ENCODE measurements at places on chromosomes 4 and X.

DNA sequence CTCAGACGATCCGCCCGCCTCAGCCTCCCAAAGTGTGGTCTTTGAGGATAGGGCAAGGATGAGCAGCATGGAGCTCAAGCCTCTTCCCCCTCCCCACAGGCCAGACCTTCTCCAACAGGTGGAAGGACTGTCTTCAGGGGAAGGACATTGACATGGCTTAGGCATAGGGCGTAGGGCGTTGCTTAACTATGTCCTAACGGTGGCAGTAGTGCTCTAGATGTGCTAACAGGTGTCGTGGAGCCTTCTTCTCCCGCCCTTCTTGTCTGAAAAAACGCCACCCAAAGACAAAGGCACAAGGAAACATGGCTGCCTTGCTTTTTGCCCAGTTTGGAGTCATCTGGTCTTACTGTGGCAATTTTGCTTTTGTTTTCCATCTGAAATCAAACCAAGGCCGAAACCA is 219.8 kb downstream of the OR13H1 start:
- no peak for DNase-seq

DNA sequence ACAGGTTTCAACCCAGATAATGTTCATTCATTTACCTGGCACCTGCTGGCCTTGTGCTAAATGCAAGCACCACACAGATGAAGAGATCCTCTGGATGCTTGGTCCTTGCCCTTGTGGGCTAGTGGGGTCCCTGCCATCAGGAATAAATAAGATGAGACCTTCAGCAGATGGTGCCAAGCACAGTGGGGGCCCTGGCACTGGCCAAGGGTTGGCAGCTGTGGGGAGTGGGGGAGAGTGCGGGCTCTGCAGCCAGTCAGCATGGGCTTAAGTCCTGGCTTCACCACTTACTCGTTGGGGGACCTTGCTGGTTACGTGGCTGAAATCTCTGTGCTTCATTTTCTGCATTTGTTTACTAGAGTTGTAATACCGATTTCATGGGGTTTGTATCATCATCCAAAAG is 6.9 kb downstream of the LAP3 start:
- DNase-seq: no peak

DNA sequence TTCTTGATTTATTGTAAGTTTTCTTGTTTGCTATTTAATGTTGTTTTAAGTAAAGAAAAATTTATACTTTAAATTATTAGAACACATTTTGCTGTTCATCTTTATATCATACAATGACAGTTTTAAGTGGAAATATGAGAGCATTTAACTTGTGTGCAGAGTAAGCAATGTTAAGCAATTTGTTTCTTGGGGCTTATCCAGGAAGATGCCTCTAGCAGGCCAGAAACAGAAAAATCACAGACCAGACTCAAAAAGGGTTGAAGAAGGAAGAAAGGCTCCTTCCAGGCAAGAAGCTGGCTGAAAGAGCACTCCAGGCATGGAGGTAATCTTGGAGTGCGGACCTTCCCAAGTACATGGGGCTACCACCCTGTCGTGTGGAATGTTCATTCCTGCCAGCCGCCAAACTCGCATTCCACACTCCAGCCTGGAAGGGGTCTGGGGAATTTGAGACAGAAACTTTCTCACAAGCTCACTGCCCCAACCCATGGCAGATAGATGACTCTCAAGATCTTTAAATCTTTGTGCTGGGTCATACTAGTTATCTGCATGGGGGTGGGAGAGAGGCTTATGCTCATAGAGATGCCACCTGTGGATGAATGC is 1521.3 kb upstream of the AGA start:
- DNase-seq: no peak

DNA sequence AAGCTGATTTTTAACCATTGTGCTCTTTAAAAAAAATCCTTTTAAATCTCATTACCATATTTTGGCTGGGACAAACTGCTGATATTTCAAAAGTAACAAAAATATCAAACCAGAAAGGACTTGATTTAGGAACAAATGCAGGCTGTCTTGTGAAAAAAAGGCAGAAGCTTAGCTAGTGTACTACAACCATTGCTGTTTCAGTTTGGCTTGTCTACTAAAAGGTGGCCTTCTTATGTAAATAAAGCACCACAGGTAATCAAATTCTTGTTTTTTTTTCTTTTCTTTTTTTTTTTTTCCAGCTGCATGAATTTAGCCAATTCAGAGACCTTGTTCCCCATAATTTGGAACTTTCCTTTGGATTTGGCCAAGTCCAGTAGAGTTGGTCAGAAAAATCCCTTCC is 43.8 kb upstream of the MAGEA8 start:
- no peak for DNase-seq

DNA sequence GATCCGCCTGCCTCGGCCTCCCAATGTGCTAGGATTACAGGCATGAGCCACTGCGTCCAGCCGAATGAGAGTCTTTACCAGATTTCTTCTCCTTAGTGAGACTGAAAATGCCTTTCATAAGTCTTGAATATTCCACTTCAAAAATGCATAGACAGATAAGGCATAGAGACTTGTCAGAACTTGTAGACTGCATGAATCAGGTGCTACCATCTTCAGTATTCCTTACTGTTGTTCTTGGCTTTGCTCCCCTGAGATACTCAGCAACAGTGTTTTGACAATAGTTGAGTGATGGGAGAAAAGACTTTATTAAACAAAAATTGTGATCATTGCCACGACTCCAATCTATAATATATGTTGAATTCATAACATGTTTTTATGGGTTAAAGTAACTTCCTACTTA is 11.0 kb downstream of the TKTL2 start:
- DNase-seq: no peak

DNA sequence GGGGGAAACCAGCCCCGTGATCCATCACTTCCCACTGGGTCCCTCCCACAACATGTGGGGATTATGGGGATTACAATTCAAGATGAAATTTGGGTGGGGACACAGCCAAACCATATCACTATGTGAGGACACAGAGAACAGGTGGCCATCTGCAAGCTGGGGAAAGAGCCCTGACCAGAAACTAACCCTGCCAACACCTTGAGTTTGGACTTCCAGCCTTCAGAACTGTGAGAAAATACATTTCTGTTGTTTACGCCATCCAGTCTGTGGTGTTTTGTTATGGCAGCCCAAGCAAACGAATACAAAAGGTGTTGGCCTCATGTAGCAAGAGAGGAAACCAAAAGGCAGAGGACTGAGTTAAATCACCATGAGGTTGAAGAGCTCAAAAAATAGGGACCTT is 169.9 kb upstream of the TENM3 start:
- no peak for DNase-seq

Data from right kidney (tissue), 9 donors.